ENCODE measurements at places on chromosomes 2 and 18. TPM values are rescaled to one million over a fixed set of nuclear protein-coding genes. Genes with fewer than 3 reads are reported as not detected.

Gene BCL11A
- 2.3 TPM for total RNA-seq

Gene GDF7
- 0.36 TPM for total RNA-seq

Gene C2orf72
- total RNA-seq: 3.3 TPM

Gene HOXD4
- 1.3 TPM for total RNA-seq

Gene DCC
- 11.3 TPM for total RNA-seq

Gene SIX2
- total RNA-seq: not detected

Gene DNAJC5G
- not detected for total RNA-seq

- peak overlapping the region; percentile 64 for H3K4me3 ChIP-seq
- H3K27ac ChIP-seq: no peak overlapping the region
- DNase-seq: no peak
- peaks cover 8% of the 10 kb centered on the region for H3K4me1 ChIP-seq
These were observed 6.0 kb downstream of the HOXD3 start for GRCh38 chr2:176162911-176163671.

- DNase-seq: peak; percentile 33
- H3K4me3 ChIP-seq: no peak overlapping the region
- H3K27ac ChIP-seq: no peak overlapping the region
- H3K4me1 ChIP-seq: peaks cover 12% of the 10 kb centered on the region
- H3K36me3 ChIP-seq: no peaks in the 10 kb centered on the region
These were observed 89.4 kb downstream of the CELF4 start for GRCh38 chr18:37476182-37476581.

DNA sequence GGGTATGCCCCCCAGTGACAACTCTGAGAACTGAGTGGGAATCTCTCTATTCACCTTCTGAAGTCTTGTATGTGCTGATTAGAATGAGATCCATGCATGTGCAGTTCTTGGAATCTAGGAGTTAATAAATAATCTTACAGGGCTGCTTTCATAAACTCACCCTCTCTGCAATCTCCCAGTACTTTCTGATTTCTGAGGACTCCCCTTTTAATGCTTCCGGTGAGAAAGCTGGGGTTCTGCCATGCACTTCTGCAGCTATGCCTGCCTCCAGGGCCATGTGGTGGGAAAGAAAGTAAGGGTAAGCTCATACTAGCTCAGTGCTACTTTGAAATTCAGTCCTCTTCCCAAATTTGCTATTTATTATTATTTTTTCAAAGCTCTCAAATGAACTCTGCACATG, 432.9 kb downstream of the MTX2 start:
- no peak overlapping the region for H3K4me3 ChIP-seq
- no peaks in the 10 kb centered on the region for H3K4me1 ChIP-seq
- H3K36me3 ChIP-seq: no peaks in the 10 kb centered on the region
- DNase-seq: no peak
- H3K27ac ChIP-seq: no peak overlapping the region

DNA sequence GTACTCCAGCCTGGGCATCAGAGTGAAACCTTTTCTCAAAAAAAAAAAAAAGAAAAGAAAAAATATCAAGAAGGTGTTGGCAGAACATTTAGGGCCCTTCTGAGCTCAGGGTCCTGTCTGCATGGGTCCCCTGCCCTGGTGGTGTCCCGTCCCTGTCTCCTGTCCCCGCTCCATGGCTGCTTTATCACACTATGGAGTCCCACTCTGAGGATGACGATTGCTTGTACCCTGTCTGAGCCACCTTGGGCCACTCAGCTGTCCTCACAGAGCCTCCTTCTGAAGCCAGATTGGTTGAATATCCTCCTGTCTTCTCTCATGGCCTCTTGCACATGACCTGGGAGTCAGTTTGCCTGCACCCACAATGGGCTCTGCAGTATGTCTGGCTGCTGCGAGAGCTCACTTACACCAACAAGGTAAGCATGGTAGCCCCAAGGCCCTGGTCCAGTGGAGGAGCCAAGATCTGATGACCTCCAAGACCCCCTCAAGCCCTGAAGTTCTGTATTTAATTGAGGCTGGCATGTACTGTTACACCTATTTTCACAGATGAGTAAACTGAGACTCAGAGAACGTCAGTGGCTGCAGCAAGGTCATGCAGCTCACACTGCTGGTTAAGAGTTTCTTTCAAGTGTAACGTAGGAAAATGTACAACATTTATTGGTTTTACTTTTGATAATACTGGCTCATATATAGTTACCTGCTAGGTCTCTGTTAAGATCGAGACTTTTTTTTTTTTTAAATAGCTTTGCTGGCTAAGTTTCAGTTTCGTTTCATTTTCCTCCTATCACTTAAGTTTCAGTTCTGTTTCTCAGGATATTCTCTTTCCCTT, 16.9 kb upstream of the ZCCHC2 start:
- H3K27ac ChIP-seq: no peak overlapping the region
- DNase-seq: no peak
- no peaks in the 10 kb centered on the region for H3K27me3 ChIP-seq

- DNase-seq: no peak
- no peak overlapping the region for H3K4me3 ChIP-seq
- no peak overlapping the region for H3K27ac ChIP-seq
- no peaks in the 10 kb centered on the region for H3K36me3 ChIP-seq
These were observed 422.4 kb downstream of the PID1 start for GRCh38 chr2:228848638-228849037.

- H3K27ac ChIP-seq: peak overlapping the region; percentile 48
- no peaks in the 10 kb centered on the region for H3K36me3 ChIP-seq
- no peak for DNase-seq
- peaks cover 5% of the 10 kb centered on the region for H3K4me1 ChIP-seq
- peaks cover 7% of the 10 kb centered on the region for H3K27me3 ChIP-seq
These were observed 43.4 kb downstream of the COLEC12 start for GRCh38 chr18:457140-457519.

GRCh38 chr18:49435170-49435569, 25.3 kb downstream of the DYM start:
- H3K27ac ChIP-seq: no peak overlapping the region
- DNase-seq: no peak
- no peak overlapping the region for H3K4me3 ChIP-seq
- H3K36me3 ChIP-seq: no peaks in the 10 kb centered on the region
- H3K4me1 ChIP-seq: no peaks in the 10 kb centered on the region

DNA sequence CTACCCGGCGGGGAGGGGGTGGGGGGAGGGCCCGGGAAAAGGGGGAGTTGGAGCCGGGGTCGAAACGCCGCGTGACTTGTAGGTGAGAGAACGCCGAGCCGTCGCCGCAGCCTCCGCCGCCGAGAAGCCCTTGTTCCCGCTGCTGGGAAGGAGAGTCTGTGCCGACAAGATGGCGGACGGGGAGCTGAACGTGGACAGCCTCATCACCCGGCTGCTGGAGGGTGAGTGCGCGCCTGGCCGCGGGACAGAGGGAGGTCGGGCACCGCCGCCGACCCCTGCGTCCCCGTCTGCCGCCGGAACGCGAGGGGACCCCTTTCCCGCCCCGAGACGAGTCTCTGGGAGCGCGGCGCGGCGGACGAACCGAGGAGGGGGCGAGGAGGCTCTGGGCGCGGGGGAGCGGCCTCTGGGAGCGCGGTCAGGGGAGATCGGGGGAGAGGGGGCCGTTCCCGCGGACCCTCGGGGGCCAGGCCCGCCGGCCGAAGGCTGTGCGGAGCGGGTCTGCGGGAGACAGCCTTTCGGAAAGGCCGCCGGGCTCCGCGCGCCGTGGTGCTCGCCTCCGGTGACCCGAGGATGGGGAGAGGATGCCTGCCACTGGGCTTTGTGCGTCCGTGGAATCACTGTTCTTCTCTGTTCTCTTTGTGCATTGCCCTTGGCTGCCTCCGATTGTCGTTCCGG, 463 bp downstream of the PPP1CB start:
- DNase-seq: no peak
- peaks cover 48% of the 10 kb centered on the region for H3K4me1 ChIP-seq
- peak overlapping the region; percentile 96 for H3K4me3 ChIP-seq

GRCh38 chr2:118014492-118014824, 588 bp upstream of the CCDC93 start:
- peaks cover 27% of the 10 kb centered on the region for H3K27me3 ChIP-seq
- H3K36me3 ChIP-seq: no peaks in the 10 kb centered on the region
- peak overlapping the region; percentile 74 for H3K27ac ChIP-seq

GRCh38 chr2:27860111-27860510, 30.1 kb downstream of the RBKS start:
- no peak for DNase-seq
- H3K27me3 ChIP-seq: no peaks in the 10 kb centered on the region
- no peaks in the 10 kb centered on the region for H3K36me3 ChIP-seq
- no peaks in the 10 kb centered on the region for H3K4me1 ChIP-seq
